ENCODE measurements at places on chromosomes 7 and 10.
A peak's percentile ranks its signal among the peaks of the same experiment; 100 is the strongest.

- DNase-seq = no peak
Observed at GRCh38 chr10:100327007-100327717, 2.9 kb downstream of the PKD2L1 start.

DNA sequence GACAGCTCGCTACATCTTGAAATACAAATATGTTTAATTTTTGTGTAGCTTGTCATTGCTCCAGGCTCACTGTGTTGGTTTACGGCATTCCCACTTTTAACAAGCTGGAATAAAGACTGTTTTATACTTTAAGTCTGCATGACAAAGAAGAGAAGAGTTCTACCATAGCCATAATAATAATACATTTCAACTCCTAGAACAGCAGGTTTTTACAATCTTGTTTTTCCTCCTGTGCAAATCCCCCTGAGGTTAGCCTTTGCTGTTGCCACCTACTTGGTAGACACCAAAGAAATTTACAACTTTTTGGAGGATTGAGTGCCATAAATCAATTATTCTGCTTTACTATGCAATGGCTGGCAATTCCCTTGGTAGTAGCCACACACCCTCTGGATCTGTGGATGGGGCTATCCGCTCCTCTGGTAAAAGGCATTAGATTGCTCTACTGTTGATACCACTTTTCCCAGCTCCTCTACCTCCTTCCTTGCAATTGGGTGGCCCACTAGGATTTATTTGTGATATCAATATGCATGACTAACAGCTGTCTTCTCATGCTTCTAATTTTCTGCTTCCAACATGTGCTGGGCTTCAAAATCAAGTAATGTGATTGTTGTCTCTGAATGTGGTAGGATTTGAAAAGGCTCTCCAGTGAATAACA is 60.2 kb downstream of the SFMBT2 start:
- no peak for DNase-seq

GRCh38 chr10:132044803-132045202 is 20.9 kb upstream of the JAKMIP3 start:
- DNase-seq = no peak

- DNase-seq = no peak
Observed at GRCh38 chr7:138126928-138127327, 50.7 kb downstream of the AKR1D1 start.

- no peak for DNase-seq
Observed at GRCh38 chr10:93032105-93032808, 28.3 kb upstream of the CYP26C1 start.

DNA sequence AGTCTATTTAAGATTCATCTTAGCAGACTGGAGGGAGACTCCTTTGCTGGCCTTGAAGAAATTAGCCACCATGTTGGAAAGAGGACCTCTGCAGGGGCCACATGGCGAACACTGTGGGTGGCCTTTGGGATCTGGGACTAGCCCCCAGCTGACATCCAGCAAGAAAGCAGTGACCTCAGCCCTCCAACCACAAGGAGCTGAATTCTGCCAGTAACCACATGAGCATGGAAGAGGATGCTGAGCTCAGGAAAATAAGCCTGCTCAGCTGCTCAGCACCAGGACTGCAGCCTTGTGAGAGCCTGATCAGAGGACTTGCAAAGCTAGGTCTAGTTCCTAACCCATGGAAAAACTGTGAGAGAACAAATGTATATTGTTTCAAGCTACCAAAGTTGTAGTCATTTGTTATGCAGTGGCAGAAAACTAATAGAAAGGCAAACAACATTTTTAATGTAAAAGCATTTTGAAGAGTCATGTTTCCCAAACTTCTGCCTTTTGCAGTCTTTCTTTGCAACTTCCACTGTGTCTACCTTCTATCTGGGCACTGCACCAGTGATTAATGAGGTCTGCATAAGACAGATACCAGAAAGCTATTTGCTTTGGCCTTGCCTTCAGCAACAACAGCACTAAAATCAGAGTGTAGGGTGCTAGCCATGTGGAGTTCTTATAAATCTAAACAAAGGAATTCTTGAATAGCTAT is 183.7 kb downstream of the FGFR2 start:
- DNase-seq = no peak

- no peak for DNase-seq
Observed at GRCh38 chr7:154770361-154770760, 232.6 kb downstream of the PAXIP1 start.

GRCh38 chr7:7701527-7701926 is 16.9 kb downstream of the RPA3 start:
- DNase-seq = no peak

- no peak for DNase-seq
Observed at GRCh38 chr7:135791543-135792362, 43.1 kb upstream of the FAM180A start.

DNA sequence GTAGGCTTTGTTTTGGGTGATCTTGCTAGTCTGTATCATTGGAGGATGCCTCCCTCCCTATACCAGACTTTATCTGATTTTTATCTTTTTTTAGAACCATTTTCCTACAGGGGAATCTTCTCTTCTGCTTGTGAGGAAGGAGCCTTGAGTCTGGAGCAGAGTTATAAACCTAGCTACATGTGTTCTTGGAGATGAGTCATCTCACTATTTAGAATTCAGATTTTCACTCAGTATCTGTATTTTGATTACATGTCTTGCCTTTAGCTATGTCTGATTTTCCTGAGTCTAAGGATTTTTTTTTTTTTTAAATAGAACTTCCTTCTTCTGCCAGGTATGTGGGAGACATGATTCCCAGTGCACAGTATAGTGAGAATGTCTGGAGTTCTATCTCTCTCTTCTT is 211.6 kb upstream of the MBL2 start:
- no peak for DNase-seq

- peak; percentile 26 for DNase-seq
Observed at GRCh38 chr7:148535217-148535616, 55.3 kb upstream of the C7orf33 start.

DNA sequence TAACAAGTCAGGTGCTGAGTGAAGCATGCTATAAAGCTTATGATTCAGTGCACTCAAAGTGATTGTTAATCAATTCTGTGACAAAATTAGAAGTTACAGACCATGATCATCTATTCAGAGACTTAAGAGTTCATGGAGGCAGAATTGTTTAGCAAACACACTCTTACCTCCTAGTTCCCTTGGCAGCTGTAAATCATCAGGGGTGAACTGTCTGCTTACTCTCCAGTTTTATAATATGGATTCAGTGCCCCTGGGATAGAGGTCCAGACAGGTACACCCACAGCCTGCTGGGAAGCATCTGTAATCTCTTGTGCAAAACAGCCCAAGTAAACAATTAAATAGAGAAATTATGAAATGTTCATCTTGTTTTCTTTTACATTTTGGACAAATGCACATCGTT is 835.0 kb upstream of the COBL start:
- DNase-seq = no peak

DNA sequence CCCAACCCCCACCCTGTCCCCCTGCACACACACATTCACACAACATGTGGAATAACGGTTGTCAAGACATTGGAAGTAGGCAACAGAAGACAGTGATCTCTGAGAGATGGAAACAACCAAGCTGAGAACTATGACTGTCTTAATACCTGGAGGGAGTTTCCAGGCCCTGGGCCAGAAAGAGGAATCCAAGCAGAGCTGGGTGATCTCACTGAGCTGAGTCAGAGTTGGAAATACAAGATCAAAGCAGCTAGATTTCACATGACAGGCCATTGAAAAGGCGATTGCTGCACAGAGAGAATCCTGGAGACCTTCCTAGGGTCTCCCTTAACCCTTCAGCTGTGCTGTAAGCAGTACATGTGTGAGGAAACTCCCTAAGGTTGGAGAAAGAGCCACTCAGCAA is 165.8 kb upstream of the PRSS1 start:
- DNase-seq = no peak

DNA sequence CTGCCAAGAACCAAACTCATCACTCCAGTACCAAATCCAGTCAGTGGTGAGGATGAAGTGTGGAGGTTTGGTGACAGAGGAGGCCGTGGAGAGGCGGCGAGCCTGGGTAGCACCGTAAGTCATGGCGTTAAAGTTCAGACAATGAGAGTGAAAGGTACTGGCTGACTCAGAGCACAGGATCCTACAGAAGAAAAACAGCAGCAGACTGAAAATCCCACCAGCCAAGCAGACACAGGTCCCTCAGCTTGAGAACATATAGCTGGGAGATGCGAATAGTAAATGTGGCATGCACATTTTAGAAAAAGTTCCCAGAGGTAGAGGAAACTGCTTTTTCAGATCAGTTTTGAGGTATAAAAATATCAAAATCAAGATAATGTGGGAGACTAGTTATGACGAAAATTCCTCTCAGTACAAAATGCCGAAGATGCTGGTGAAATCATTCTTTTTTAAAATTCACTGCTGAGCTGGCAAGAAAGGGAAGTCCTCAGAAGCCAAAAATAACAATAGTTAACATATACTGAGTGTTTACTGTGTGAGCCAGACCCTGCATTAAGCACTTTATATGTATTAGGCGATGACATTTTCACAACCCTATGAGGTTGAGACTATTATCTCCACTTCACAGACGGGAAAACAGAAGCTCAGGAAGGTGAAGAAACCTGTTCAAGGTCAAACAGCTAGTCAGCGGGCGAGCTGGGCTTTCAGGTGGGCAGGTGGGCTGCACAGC is 20.9 kb downstream of the PARP12 start:
- DNase-seq = no peak

GRCh38 chr10:65710306-65710705 is 1215.5 kb upstream of the LRRTM3 start:
- DNase-seq = no peak

Data from stimulated activated CD8-positive, alpha-beta memory T cell treated with anti-CD3 and anti-CD28 coated beads, Interleukin-7, amount 100 ng/mL, for 48 hours (primary cell).